ENCODE measurements at places on chromosomes 3 and 15.

DNA sequence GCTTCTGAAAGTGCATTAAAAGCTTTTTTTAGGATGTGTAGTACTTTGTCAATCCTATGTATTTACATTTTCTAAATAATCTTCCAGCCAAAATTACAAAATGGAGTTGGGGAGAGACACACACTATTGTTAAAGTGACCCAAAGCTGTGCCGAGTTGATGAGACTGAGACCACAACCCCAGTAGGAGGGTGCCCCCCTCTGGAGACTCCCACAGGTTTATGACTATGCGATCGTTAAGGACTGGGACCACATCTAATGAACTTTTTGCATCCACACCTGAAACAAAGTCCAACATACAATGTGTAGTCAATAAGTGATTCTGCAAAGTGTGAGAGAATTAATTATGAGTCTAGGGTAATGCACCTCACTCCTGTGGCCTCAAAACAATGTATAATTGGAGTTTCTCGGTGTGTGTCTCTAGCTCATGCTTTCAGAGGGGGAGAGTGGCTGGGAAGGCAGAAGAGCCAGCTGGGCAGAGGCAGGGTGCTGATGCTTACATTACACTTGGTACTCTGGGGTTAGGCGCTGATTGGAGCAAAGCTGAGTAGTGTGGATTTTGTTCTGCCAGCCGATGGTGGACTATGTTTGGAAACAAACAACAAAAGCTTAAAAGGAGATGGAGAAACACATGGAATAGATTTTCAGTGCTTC lies 102.8 kb downstream of the KCNH8 start:
- no peak for DNase-seq

DNA sequence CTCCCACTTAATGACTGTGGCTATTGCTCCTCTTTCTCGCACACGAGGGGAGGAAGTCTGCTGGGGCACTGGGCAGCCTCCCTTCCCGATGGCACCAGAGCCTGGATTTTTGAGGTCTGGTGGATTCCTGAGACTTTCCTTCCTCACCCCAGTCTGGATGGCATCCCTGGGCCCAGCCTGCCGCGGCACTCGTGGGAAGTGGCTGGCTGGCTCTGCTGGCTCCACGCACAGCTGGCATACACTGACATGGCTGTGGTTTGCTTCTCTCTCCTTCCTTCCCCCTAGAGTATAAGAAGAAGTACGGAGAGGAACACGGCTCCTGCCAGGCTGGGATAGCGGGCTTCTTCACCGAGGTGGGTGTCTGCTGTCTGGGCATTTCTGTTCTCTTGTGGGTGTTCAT lies 319.8 kb upstream of the LRRFIP2 start:
- DNase-seq, result peak; percentile 44

- DNase-seq, result no peak
These were observed 164.7 kb downstream of the SV2B start for GRCh38 chr15:91264651-91265351.

DNA sequence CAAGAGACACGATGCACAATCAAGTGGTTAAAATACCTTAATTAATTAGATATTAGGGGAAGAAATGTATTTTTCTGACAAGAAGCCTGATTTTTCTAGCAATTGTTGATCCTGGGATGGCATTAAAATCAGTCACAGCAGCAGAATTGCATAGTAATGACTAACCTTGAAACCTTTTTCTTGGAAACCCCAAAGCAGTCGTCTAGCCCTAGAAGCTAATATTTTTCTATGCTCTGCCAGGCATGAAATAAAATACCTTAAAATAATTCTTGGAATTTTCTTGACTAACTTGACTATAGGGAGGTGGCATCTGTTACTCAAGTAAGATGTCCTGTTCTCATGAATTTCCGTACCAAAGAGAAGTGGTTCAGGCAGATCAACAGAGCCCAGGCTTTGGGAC lies 204.1 kb downstream of the THRB start:
- DNase-seq, result no peak

- no peak for DNase-seq
These were observed 39.8 kb downstream of the CCDC33 start for GRCh38 chr15:74275957-74276356.

GRCh38 chr15:72369964-72370363 lies 5.8 kb downstream of the HEXA start:
- no peak for DNase-seq

DNA sequence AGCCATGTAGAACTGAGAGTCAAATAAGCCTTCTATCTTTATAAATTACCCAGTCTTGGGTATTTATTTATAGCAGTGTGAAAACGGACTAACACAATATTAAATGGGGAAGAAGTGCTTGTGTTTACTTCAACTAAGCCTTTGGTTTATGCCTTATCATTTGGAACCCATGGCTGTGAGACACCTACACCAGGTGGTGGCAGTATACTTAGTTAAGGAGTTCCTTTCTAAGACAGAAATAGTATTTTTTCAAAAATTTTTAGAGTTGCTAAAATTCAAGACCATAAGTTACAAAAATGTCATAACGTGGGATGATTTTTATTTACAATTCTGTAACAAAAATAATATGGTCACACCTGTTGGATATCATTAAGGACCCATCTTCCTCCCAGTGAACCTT lies 354.5 kb upstream of the SOX14 start:
- DNase-seq, result no peak

GRCh38 chr3:150825192-150825915 lies 62.4 kb upstream of the SIAH2 start:
- no peak for DNase-seq

DNA sequence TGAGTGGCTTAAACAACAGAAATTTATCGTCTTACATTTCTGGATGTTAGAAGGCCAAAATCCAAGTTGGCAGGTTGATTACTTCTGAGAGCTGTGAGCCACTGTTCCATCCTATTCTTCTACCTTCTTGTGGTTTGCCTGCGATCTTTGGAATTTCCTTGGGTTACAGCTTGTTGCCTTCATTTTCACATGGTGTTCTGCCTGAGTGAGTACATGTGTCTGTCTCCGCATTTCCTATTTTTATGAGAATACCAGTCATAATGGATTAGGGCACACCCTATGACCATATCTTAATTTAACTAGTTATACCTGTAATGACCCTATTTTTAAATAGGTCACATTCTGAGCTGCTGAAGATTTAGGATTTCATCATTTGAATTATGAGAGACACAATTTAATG lies 294.3 kb downstream of the CNTN4 start:
- DNase-seq, result no peak

DNA sequence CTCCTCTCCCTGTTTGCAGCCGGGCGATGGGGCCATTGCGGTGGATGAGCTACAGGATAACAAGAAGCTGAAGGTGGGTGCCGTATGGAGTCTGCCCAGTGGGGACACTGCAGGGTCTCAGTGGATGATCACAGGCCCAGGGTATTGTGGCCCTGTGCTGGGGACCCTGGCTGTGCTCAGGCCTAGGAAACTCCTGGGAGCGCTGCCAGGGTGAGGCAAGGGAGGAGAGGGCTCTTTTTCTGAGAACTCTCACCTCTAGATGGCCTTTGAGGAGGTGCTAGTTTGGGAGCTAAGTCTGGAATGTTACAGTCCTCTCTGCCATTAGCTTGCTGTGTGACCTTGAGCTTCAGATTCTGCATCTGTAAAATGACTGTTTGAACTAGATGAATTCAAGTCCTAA lies 16.4 kb downstream of the SLC24A1 start:
- DNase-seq, result no peak

DNA sequence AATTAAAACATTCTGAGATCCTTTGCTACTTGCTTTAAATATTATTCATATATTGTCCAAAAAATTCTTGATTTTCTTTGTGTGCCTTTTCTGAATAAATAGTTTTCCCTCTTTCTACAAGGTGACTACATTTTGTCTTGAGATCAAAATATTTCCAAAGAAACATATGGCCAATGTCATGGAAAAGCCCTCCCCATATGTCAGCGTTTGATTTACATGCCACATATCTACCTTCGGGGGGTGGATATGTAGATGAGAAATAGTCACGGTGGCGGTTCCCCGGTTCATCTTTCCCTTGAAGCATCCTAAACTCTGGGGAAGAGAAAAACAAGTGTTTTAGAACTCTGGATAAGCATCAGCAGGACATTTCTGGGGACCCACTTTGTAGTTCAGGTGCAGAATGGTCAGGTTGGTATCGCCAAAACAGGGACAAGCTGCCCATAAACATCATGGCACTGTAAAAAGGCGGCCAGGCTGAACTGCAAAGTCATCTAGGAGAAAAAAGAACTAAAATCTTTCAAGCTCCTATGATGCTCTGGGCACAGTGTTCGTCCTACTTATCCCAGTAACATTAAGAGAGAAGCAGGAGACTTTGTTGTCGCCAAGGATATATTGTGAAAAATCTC lies 91.5 kb downstream of the MEX3B start:
- DNase-seq, result no peak

DNA sequence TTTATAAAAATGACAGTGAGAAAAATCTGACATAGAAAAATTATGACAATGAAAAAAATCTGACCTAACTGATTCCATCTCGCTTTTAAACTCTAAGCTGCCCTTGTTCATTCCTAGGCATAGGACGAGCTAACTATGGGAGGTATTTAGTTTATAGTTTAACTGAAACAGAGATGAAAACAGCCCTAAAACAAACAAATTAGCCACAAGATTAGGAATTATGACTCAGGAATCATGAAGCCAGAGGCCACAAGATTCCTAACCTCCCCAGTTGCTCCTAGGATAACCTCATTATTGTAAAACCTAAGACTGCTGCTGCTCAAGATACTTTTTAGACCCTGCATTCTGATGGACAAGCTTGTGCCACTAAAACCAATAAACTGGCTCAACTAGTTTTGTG lies 122.7 kb upstream of the MNS1 start:
- no peak for DNase-seq

DNA sequence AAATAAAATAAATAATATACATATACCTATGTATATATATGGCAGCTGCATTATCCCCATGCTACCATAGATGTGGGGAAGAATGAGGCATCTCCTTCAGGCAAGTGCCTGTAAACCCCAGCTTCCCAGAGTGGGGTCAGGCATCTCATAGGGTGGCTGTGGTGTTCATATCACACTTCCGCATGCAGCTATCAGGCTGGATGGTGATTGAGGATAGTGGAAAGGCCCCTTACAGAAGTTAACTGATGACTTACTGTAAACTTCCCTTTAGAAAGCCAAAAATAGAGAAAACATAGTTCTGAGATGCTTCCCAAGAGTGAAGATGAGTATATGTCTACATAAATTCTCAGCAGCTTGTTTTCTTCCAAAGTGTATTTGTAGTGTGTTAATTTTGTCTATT lies 3.5 kb upstream of the PP2D1 start:
- DNase-seq, result no peak

DNA sequence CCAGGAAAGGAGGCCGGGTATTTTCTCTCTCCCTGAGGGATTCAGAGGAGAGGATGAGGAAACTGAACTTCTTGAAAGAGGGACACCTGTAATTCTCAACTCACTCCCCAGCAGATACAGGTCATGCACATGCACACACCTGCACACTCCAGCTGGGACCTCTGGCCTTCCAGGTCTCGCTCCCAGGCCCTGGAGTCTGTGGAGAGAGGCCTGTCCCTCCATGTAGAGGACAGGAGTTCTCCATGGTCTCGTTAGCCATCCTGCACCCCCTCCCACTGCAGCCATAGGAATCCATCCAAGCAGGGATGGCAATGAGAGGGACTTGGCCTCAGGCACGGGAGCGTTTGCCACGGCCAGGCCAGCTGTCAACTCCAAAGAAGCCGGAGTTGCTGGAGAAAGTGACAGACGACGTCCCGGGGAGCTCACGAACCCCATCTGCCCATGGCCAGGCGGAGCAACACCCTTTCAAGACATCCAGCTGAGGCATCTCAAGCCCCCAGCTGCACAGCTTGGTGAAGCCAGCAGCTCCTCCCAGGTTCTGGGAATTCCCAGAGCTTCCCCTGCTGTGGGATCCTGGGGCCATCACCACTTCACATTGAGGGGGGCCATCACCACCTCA lies 223.3 kb downstream of the UACA start:
- no peak for DNase-seq

- no peak for DNase-seq
These were observed 12.1 kb upstream of the APBA2 start for GRCh38 chr15:28873585-28874190.

DNA sequence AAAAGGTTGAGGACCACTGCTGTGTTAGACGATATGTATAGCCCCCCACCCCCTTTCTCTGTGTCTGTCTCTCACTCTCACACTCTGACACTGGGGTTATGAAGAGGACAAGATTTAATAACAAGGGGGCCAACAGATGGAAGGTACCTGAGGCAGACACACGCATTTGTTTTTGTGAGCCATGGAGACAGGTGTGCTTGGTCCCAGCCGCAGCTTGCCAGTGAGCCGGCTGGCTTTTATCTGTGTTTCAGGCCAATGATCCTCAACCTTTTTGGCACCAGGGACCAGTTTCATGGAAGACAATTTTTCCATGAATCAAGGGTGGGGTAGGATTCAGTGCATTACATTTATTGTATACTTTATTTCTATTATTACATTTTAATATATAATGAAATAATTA lies 394.9 kb upstream of the RGMA start:
- no peak for DNase-seq

- DNase-seq, result no peak
These were observed 14.6 kb downstream of the SPINK8 start for GRCh38 chr3:48318713-48319468.

- DNase-seq, result no peak
These were observed 3.3 kb downstream of the GABRG3 start for GRCh38 chr15:26974120-26974780.

GRCh38 chr3:114893361-114893760 lies 253.7 kb downstream of the ZBTB20 start:
- DNase-seq, result no peak

DNA sequence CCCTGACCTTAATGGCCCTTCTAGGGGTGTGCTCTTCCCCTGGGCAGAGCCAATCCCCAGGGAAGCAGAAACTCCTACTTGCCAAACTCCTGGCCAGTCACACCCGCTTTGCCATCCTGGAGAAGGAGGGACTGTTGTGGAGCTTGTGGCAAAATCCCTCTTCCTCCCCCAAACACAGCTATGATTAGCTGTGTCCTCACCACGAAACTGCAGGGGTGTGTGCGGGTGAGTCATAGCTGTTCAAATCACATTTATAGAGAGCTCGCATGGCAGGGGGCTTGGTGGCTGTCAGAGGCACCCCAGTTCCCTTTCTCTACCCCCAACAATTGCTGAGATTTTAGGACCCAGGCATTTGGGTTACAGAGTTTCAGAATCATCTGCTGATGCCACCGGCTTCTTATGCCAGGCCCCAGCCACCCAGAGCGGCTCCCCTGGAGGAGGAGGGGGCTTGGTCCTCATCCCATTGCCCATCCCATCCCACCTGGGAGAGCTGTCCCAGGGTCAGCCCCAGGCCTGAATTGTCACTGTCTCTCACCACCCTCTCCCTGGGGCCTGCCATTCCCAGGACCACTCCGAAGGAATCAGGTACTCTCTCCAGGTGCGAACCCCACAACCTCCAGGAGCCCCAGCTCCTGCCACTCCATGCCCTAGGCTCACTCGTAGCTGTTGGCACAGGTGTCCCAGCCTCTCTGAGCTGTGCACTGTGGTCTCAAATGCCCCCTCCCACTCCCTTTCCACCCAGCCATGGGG lies 28.8 kb upstream of the MAGEF1 start:
- no peak for DNase-seq

DNA sequence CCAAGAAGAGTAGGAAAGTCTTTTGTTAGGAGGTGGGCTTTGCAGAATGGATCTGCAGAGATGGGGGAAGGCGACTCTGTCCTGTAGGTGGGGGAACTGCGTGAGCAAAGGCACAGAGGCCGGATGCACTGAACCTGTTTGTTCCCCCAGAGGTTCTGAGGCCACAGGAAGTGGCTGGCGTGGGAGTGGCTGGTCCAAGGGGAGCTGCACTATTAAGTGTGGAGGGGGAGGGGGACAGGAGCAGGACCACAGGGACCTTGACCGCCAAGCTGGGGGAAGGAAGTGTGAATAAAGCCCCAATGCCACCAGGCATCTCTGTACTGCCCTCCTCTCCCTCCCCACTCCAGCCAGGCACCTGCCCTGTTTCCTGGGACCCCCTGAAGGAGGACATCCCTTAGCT lies 51.8 kb downstream of the CYP11A1 start:
- DNase-seq, result peak; percentile 50
